Skeletal muscle cell (primary cell): ENCODE measurements at places on chromosomes 13 and 19.

DNA sequence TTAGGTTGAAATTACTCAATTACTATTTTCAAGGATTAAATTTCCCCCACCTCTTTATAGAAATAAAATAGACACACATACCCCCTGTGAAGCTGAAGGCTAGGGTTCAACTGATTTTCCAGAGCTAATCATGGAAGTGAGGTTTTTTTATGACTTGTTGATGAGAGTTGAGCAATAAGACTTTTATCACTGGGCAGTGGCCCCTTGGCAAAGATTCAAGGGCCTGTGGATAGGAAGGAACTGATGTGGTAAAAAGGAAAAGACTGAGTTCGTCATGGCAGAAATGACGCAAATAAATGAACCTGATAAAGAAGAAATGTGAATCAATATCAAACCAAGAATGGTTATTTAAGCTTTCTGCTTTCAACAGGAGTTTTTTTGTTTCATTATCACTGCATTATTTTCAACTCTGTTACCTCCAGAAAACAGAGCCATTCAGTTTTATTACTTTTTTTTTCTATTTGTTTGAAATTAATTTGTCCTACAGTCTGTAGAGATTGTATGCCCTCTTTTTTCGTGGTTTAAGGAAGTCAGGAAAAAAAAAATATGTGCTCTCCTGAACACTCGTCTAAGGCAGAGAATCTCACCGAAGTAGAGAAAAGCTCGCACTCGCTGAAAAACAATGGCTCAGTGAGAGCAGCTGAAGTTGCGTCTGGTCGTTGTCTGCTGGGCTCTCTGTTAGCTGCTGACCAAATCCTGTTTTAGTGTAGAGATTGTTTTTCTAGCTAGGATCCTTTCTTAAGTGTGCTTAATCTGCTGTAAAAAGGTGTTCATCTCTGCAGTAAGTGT lies 38.9 kb downstream of the STOML3 start:
- DNase-seq, result no peak

DNA sequence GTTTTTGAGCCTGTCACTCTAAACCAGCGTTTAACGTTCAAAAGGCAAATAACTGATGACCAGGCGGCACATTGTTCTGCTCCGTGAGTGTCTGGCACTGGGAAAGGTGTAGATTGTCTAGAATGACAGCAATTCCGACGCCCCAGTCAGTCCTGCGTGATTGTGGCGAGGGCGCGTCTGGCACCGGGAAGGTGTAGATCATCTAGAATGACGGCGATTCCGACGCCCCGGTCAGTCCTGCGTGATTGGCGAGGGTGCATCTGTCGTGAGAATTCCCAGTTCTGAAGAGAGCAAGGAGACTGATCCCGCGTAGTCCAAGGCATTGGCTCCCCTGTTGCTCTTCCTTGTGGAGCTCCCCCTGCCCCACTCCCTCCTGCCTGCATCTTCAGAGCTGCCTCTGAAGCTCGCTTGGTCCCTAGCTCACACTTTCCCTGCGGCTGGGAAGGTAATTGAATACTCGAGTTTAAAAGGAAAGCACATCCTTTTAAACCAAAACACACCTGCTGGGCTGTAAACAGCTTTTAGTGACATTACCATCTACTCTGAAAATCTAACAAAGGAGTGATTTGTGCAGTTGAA lies 26.1 kb upstream of the NDUFS7 start:
- no peak for DNase-seq

- no peak for DNase-seq
Measured at GRCh38 chr19:34452723-34453122, 24.5 kb downstream of the UBA2 start.

DNA sequence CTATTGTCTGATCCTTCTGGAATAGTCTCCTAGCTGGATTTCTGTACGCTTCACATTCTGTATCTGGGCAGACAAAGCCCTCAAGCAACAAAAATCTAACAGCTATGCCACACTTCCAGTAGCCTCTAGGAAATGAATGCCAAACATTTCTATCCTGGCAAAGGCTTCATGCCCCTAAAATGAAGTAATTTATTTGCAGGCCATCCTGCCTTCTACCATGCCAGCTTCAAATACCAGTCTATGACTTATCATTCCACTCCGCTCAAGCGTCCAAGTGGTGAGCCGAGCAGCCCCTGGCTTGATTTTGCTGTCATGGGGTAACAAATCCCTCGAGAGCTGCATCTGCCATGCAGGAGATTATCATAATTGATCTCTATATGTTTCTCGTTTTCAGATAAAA lies 86.9 kb downstream of the LHFPL6 start:
- no peak for DNase-seq

DNA sequence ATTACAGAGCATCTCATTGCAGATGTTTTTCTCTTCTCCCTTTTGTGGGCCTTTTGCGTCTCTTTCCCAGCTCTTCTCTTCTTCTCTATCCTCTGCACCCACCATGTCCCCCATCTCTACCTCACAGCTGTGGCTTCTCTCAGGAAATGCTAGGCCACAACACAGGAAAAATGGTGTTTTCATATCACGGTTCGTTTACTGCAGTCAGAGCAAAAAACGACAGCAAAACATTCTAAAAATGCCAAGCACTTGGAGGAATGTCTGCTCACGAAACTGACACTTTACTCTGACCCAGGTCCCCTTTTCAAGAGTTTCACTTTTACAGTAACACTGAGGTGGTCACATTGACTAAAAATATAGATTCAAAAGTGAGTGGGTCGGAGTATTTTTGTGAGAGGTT lies 152.2 kb downstream of the DCT start:
- DNase-seq, result no peak
